ENCODE measurements at places on chromosomes 6 and 20.

GRCh38 chr6:97095311-97095850, 170.9 kb downstream of the KLHL32 start:
- no peak for DNase-seq

- no peak for DNase-seq
These were observed 115.0 kb upstream of the SLC22A23 start for GRCh38 chr6:3571836-3572235.

GRCh38 chr6:4637691-4638433, 138.3 kb upstream of the CDYL start:
- peak; percentile 29 for DNase-seq

GRCh38 chr6:53349209-53349693, 501 bp upstream of the ELOVL5 start:
- DNase-seq, result no peak

DNA sequence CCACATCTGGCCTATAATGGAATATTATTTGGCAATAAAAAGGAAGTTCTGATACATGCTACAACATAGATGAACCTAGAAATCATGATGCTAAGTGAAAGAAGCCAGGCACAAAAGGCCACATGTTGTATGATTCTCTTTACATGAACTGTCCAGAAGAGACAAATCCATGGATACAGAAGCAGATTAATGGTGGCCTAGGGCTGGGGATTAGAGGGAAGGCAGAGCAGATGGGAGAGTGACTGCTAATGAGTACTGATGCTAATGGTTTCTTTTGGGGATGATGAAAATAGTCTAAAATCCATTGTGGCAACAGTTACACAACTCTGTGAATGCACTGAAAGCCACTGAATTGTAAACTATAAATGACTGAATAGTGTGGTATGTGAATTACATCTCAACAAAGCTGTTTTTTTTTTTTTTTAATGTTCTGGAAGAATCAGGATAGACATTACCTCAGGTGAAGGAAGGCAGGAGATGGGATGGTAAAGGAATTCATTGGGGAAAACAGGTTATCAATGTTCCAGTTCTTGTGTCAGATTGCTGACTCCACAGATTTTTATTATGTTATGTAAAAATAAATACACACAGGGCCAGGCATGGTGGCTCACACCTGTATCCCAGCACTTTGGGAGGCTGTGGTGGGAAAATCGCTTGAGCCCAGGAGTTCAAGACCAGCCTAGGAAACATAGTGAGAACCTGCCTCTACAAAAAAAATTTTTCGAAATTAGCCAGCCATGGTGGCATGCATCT, 8.9 kb upstream of the SOX12 start:
- DNase-seq, result peak; percentile 66

DNA sequence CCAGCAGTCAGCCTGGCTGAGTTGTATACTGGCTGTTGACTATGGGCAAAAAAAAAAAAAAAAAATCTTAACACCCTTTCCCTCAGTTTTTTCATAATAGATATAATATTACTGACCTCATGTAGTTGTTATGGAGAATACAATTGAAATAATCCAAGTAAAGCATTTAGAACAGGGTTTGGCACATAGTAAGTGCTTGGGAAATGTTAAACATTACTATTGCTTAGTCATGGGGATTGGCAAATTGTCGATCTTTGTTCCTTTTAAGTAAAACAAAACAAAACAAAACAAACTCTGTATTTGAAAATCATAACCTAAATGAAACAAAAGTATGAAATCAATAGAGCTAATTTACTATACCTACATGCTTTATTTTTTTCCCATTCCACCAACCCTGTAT, 458.4 kb downstream of the GRIK2 start:
- DNase-seq, result no peak

DNA sequence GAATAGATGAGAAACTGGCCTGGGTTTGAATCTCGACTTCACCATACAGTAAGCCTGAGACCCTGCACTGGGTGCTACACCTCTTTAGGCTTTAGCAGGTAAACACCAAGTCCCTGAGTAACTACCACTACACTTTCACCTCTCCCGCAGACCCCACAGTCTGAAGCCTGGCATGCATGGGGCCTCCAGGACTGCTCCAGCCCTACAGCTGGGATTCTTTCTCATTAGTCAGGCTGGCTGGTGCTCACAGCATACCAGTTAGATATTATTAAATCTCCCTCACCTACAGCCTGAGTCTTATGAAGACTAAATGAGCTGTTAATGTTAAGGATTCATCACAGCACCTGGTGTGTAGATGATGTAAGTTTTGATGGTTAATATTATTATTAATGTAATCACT, 388.7 kb downstream of the ARHGAP18 start:
- DNase-seq, result no peak

- DNase-seq, result no peak
These were observed 272.0 kb downstream of the PACRG start for GRCh38 chr6:162999575-163000285.

GRCh38 chr20:63328026-63328700, 33.0 kb downstream of the CHRNA4 start:
- DNase-seq, result no peak

DNA sequence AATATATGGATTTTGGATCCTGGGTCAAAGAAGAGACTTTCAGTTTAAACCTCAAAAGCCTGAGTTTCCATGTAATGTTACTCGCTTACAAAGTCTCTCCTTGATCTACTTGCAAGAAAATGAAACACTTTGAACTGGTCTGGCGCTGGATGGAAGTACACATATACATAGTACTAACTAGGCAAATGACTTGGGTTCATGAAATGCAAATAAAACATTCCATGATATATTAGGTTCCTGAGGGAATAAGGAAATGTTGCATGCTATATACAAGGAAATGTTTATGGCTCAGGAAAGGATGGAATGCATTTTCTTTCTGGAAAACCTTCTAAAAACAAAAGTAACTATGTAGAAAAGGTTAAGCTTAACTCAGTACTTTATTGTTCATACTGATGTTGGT, 11.4 kb upstream of the TXLNB start:
- DNase-seq, result no peak

- no peak for DNase-seq
These were observed 7.0 kb upstream of the NINL start for GRCh38 chr20:25592135-25592852.

- no peak for DNase-seq
These were observed 7.4 kb downstream of the TMEM14C start for GRCh38 chr6:10730254-10730653.

DNA sequence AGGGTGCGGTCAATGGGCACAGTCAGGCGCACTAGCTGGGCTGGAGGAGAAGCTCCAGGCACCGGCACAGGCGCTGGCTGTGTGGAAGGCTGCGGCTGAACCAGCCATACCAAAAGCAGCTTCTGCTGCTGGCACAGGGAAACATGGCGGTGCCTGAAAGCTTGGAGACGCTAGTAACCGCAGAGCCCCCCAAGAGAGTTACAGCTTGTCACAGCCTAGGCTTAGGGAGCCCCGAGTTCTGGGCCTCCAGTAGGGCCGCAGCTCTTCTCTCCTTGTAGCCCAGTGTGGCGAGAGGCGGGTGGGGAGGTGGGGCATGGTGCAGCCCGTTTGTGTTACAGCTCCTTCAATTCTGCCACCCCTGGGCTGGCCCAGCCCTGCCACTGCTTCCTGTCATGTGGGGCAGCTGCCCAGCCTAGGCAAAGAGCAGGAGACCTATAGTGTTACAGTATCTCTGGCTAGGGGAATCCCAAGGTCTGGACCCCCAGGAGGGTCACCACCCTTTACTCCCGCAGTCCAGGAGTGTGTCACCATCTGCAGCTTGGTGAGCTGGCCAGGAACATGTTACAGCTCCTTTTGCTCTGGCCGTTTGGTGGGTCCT, 58.6 kb upstream of the MANEA start:
- DNase-seq, result no peak

GRCh38 chr20:11130554-11131166, 456.9 kb upstream of the JAG1 start:
- no peak for DNase-seq

GRCh38 chr6:15310680-15311079, 64.8 kb downstream of the JARID2 start:
- DNase-seq, result no peak

GRCh38 chr6:150830439-150831165, 34.9 kb upstream of the MTHFD1L start:
- DNase-seq, result peak; percentile 26

- DNase-seq, result no peak
These were observed 478 bp upstream of the MTHFD1L start for GRCh38 chr6:150865043-150865405.

DNA sequence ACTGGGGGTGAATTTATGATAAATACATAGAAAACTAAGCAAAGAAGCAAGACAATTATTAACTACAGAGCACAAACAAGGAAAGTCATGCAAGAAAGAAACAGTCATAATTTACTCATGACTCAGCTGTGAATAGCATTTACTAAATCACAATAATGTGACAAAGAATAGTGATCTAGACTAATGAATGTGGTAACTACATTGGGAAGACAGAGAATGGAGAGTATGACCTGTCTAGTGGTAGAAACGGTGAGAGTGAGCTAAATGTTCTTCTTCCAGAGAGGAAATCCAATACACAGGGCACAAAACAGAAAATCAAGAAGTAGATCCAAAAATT, 153.5 kb upstream of the DST start:
- no peak for DNase-seq
